ENCODE measurements at places on chromosomes 7 and 10.

DNA sequence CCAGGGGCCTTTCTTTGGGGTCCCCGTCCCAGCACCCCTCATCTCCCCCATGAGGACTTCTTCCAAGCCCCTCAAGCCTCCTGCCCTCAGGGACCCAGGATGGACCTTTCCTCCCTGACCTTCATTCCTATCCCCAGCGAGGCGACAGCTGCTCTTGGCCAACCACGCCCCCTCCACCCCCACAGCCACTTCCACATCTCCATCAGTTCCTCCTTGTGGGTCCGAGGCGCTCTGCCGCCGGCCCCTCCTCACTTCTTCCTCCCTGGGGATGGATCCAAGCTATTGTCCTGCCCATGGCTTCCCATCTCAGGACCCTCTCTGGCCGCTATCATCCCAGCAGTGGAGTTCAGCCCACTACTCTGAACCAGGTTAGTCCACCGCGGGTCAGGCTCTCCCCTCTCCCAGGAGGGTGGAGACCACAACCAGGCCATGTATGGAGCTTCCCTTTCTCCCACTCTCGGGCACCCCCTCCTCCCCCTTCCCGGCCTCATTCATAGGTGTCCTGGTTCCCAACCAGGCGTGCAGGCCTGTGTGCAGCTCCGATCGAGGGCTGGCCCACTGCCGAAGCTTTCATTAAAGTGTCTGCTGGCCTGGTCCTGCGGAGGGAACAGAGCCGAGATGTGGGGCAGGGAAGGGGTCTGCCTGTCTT, 1.7 kb upstream of the SH2B2 start:
- DNase-seq: no peak

- DNase-seq: no peak
Observed at GRCh38 chr7:12030116-12030515, 181.0 kb upstream of the TMEM106B start.

GRCh38 chr10:69504576-69505250, 53.4 kb downstream of the TSPAN15 start:
- DNase-seq: peak; percentile 2

GRCh38 chr10:87794285-87794684, 23.7 kb downstream of the ATAD1 start:
- DNase-seq: no peak

DNA sequence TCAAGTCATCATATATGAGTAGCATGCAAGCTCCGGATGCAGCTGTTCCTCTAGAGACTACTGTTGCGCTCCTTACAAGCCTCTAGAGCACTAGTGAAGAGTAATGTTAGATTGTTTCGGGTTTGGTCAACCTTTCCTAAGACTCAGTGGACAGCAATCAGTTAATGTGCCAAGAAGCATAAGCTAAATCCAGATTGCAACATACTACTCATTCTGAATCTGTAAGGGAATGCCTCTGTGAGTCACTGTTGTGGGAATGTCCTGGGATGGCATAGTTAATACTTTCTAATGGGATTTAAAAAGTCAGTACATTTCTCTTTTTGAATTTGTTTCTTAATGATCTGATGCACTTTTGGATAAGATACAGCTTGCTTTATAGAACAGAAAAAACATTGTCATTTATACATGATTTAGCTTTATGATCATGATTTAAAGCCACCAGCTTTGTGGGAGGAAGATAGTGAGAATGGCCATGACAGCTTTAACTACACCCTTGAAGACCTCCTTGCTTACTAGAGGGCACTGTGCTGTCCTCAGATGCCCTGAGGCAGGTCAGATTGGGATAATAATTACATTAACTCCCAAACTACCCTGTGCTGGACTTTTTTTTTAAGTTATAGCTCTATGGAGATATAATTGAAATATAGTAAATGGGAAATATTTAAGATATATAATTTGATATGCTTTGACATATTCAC, 138.4 kb downstream of the SDK1 start:
- DNase-seq: no peak

- DNase-seq: no peak
Observed at GRCh38 chr10:23070913-23071218, 24.5 kb upstream of the MSRB2 start.

GRCh38 chr7:81937091-81937490, 167.2 kb upstream of the HGF start:
- DNase-seq: peak; percentile 64

All from D341Med (cell line).